ENCODE measurements at places on chromosomes 16 and 17. TPM values are rescaled to one million over a fixed set of nuclear protein-coding genes. Genes with fewer than 3 reads are reported as not detected.
A peak's percentile ranks its signal among the peaks of the same experiment; 100 is the strongest.

- DNase-seq = no peak
Observed at GRCh38 chr17:30832438-30833124, 815 bp downstream of the ATAD5 start.

- no peak for DNase-seq
Observed at GRCh38 chr16:14004031-14004728, 66.9 kb upstream of the MRTFB start.

GRCh38 chr17:20127360-20128035 is 118.3 kb downstream of the SPECC1 start:
- no peak for DNase-seq

GRCh38 chr17:68694791-68695485 is 93.8 kb upstream of the FAM20A start:
- no peak for DNase-seq

HSF4 gene
- total RNA-seq = 43.7 TPM

- DNase-seq = no peak
Observed at GRCh38 chr16:58503166-58503862, 3.4 kb downstream of the NDRG4 start.

DNA sequence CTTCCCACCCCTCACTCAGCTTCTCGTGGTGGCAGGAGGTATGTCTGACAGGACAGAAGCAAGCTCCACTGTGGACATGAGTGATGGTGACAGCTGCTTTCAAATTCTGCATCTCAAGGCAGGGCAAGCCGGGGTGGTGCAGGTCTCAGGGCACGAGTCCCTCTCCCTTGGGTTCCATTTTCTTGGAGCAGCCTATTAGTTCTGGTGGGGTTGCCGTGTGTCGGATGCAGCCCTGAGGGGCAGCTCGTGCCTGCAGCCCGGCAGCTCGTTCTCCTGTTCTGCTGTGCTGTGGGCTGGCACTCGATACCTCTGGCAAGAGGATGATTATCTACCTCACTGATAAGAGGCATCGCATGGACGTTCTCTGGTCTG is 16.5 kb upstream of the CLEC18C start:
- DNase-seq = no peak

MIEN1 gene
- 45.9 TPM for total RNA-seq

DNA sequence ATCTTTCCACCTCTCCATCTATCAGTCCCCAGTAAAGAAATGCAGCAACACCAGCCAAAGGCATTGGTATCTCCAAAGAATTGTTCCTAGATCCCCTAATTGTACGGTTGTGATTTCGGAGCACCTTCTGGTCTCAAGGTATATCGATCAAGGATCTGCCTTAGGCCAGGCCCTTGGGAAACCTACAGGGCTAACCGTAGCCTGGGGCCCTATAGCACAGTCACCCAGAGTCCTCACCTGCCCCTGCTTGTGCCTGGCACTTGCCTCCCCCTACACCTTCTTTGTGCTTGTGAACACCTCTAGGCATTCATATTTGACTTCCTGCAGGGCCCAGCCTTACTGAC is 16.8 kb upstream of the AURKB start:
- DNase-seq = no peak

- DNase-seq = no peak
Observed at GRCh38 chr16:19689342-19689741, 28.7 kb downstream of the KNOP1 start.

DNA sequence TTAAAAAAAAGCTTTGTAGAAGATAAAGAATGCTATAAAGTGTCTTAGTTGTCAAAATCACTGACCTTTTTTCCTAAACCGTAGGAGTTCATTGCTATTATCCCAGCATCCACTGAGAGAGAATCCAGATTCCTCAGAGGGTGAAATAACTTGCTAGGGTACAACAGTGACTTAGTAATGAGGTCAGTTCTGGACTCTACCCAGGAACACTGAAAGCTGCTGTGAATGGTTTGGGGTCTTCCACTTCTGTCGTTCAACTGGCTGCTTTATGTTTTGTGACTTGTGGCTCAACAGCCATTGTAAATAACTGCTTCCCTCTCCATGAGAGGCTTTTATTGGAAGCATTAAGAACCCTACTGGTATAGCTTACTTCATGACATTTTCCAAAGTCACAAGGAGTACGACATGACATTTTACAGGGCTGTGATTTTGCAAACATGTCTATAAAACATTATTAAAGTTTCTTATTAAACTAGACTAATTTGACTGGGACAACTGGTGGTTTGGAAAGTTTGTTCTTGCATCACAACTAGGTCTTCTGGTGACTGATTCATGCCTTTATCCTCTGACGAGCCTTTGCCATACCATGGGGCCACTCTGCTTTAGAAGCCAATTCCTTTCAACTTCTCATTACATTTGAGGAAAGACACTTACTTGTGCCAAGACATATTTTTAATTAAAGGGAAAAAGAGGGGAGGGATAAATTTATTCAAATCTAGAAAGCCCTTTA is 92.2 kb upstream of the CDH11 start:
- no peak for DNase-seq

DYNLRB2 gene
- 0.76 TPM for total RNA-seq

ADORA2B gene
- total RNA-seq = 1.1 TPM

GRCh38 chr17:16353317-16354174 is at the start of gene CENPV:
Gene CENPV (minus strand): TSS chr17:16353469. CDS start chr17:16353436, 33 bp downstream.
- peak; percentile 64 for DNase-seq

BCL6B gene
- 0.85 TPM for total RNA-seq

- no peak for DNase-seq
Observed at GRCh38 chr17:31564883-31565301, 173.4 kb downstream of the RAB11FIP4 start.

GRCh38 chr16:588639-588888 is 1.3 kb upstream of the RAB40C start:
- peak; percentile 78 for DNase-seq

GRCh38 chr17:19369846-19370492 is 7.4 kb upstream of the B9D1 start:
- peak; percentile 76 for DNase-seq

KRT16 gene
- total RNA-seq = not detected

- no peak for DNase-seq
Observed at GRCh38 chr17:4394208-4395110, 28.0 kb upstream of the UBE2G1 start.

- DNase-seq = peak; percentile 81
Observed at GRCh38 chr17:8223356-8224126, 13.2 kb upstream of the AURKB start.

DNA sequence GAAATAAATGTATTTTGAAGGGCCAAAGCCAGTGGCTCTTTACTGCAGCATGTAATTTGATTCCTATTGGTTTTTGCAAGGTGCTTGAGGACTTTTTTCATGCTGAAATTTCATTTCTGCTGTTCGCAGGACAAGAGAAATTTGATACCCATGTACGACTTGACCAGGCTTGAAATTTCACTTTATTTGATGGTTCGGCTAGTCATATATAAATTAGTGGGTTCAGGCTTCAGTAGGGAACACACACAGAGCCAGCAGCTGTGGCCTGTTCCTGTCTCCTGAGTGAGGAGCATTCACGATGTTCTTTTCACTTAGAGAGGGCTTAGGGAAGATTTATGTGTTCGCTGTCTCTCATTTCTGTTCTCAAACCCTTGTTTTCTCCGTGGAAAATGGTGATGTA is 258.4 kb upstream of the CACNG5 start:
- DNase-seq = no peak

MYOCD gene
- not detected for total RNA-seq

GRCh38 chr16:49416001-49416675 is 42.5 kb downstream of the C16orf78 start:
- DNase-seq = no peak

- no peak for DNase-seq
Observed at GRCh38 chr17:2178798-2179501, 124.0 kb downstream of the HIC1 start.

- DNase-seq = peak; percentile 97
Observed at GRCh38 chr17:82297714-82298537, 19.5 kb downstream of the CD7 start.

GRCh38 chr16:26951950-26952349 is 114.8 kb upstream of the C16orf82 start:
- DNase-seq = no peak

ACSM2B gene
- 0.49 TPM for total RNA-seq

- no peak for DNase-seq
Observed at GRCh38 chr16:65547772-65548446, 426.0 kb upstream of the CDH11 start.

GRCh38 chr16:70715055-70715858 is 29.4 kb upstream of the MTSS2 start:
- no peak for DNase-seq

KRTAP4-6 gene
- total RNA-seq = not detected

DNA sequence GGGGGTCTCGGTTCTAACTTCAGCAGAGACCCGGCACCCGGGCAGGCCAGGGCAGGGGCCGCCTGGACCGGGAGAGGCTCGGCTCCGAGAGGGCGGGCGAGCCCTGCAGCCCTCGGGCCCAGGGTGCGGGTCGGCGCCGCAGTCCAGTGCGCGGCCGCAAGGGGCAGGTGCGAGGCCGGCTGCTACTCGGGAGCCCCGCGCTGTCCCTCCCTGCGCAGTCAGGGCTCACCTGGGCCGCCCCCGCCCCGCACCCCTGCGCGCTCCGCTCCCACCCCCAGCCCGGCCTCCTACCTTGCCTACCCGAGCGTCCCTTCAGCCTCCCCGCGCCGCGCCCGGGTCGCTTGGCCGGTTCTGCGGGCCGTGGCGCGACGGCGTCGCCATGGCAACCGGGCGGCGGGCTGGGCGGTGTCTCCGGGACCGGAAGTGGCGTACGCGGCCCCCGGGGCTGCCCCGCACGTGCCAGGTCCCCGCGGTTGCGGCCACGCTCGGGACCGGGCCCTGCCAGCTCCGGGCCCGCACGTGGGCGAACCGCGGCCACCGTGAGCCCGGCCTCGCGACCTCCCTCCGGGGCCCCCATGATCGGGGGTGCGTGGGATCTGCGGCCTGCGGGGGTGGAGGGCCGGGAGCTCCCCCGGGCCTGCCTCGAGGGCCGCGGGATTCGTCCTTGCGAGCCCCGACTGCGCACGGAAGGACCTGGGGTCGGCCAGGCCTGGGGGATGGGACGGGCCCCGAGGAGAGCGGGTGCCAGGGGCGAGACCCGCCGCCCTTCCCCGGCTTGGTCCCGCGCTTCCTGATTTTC is at the start of gene CYB561:
TSS of gene CYB561 (minus strand) at position 353 of the 799 bp plus-strand sequence. CDS start 8,759 bp downstream, outside the sequence.
- DNase-seq = peak; percentile 70

DNA sequence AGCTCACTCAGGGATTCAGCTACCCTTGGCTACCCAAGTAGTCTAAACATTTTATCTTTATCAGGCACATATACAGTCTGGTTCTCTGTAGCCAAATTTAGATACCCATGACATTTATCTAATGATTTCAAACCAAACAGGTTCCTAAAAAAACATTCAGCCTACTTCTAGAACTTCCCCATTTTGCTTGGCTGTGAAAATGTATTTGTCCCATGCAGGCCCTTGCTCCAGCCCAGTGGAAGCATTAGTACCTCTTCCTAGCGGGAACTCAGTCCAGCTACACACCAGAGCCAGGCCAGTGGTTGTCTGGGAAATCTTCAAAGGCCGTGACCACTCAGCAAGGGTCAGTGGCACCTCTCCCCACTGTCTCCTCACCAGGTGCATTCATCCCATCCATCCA is 26.2 kb upstream of the NAGLU start:
- DNase-seq = no peak

DNA sequence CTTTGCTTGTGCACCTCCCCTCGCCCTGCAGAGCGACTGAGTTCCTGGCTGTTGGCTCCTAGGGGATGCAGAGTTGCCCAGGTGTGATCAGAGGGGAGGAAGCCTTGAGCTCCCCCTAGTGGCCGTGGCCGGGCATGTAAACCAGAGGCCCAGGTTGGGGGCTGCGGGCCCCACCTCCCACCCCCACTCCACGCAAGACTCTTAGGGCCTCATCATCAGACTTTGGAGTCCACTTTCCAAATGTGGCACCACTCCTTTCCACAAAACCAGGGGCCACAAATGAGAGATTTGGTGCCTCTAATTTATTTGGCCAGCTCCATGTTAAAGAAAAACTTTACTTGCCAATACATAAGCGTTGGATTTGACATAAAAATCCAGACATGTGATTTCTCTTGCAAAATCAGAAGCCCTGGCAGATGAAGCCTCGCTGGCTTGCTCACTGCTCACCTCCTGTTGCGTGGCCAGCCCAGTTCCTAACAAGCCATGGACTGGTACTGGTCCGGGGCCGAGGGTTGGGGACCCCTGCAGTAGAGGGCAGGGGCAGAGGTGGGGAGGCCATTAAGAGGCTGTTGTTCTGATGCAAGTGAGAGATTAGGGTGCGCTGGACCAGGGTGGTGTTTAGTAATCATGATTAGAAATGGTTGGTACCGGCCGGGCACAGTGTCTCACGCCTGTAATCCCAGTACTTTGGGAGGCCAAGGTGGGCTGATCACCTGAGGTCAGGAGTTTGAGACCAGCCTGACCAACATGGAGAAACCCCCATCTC is 28.7 kb upstream of the GAS7 start:
- DNase-seq = peak; percentile 44

TP53TG3B gene
- total RNA-seq = not detected

DNA sequence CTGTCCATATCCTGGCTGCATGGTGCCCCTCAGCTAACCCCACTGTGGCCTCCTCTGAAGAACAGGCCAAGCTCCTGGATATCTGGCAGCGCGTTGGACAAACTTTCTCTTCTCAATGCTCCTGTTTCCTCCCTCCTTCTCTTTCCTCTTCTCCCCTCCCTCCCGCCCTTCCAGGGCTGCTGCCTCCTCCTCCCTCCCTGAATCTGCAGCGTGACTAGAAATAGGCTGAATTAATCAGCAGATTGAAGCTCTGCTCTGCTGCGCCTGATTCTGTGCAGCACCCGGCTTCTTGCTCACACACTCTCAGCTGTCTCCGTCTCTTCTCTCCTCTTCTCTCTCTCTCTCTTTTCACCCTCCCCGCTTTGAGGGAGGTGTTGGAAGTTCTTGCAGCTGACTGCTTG is 19.8 kb downstream of the TMEM94 start:
- no peak for DNase-seq

PRSS22 gene
- not detected for total RNA-seq

GRCh38 chr16:17370223-17370707 is 100.5 kb downstream of the XYLT1 start:
- DNase-seq = peak; percentile 67

DNA sequence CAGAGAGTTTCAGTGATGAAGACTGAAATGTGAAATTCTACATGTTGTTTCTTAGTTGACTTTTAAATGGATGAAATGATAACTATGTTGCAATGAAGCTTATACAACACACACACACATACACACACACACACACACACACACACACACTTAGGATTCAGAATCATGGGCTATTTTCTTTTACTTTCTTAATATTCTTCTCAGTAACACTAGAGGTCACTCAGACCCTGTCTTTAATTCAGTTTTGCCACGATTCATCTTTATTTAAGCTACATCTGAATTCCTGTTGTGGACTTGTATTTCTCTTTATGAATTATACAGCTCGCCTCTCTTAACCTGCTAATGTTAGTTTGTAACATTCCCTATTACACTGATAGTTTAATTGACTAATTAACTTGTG is 109.6 kb upstream of the GOT2 start:
- DNase-seq = no peak

TNFRSF17 gene
- not detected for total RNA-seq

CDR2 gene
- total RNA-seq = 42.5 TPM

GRCh38 chr17:38702916-38703741 is 1.9 kb upstream of the MLLT6 start:
- DNase-seq = peak; percentile 61

- DNase-seq = no peak
Observed at GRCh38 chr17:13346592-13346991, 255.1 kb downstream of the HS3ST3A1 start.

CSH1 gene
- total RNA-seq = not detected

Data from activated CD8-positive, alpha-beta memory T cell treated with anti-CD3 and anti-CD28 coated beads, Interleukin-2, amount 10 ng/mL, durations not matched to agents 7 days and 5 days (primary cell).